Fibroblast of mammary gland (primary cell): ENCODE measurements at places on chromosomes 16 and 17.
A peak's percentile ranks its signal among the peaks of the same experiment; 100 is the strongest.

- peak; percentile 11 for DNase-seq
Observed at GRCh38 chr16:85936816-85937215, 37.9 kb downstream of the IRF8 start.

GRCh38 chr17:40224718-40225550 is 5.8 kb downstream of the WIPF2 start:
- peak; percentile 76 for DNase-seq

GRCh38 chr16:31194898-31195297 is 7.7 kb downstream of the PYCARD start:
- no peak for DNase-seq

GRCh38 chr16:3949287-3949686 is 68.8 kb upstream of the CREBBP start:
- DNase-seq, result no peak

DNA sequence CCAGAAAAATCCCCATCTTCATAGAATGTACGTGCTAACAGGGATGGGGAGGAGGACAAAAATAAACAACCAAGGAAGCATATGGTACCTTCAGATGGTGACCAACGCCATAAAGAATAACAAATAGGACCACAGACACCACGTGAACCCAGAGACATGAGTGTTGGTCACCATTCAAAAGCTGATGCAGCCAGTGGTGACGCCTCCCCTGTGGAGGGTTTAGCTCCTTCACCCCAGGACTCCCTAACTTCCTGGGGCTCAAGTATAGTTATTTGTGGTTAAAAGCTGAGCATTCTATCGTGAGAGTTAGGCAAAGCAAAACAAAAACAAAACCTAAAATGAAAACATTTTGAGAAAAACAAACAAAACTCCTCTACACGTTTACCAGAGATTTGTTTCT is 184.7 kb downstream of the SOX9 start:
- no peak for DNase-seq

GRCh38 chr16:23678430-23679273 is at the start of gene PLK1:
Gene PLK1 (plus strand): TSS chr16:23678889. CDS start chr16:23678933, 44 bp downstream.
- DNase-seq, result peak; percentile 80

DNA sequence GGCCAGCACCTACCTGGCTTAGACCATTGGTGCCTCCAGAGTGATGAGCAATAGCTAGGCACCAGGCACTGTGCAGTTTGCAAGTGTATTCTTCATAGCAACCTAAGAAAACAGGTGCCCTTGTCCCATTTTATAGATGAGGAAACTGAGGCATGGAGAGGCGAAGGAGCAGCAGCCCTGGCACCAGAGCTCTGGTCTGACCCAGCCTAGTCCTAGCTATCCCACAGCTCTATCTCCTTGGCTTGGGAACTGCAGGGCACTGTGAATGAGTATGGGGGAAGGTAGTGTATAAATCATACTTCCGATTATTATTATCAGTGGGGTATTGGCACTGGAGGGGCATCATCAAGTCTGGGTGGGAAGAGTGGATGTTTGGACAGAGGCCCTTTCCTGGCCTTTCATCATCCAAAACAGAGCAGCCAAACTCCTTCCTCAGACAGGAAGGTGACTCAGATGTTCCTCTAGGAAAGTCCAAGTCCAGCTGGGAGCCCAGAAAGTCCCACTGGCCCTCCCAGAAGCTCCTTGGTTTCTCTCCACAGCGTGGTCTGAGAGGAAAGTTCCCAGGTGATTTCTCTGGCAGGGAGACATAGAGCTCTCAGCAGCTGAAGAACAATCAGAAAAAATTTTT is 32.0 kb upstream of the PLLP start:
- DNase-seq, result peak; percentile 90

GRCh38 chr17:77471984-77472461 is 331.3 kb downstream of the SEC14L1 start:
- DNase-seq, result peak; percentile 71

- no peak for DNase-seq
Observed at GRCh38 chr17:46195939-46196716, 2.9 kb upstream of the KANSL1 start.

GRCh38 chr17:77212081-77212832 is 71.5 kb downstream of the SEC14L1 start:
- no peak for DNase-seq

GRCh38 chr16:77433146-77433545 is 1.7 kb downstream of the ADAMTS18 start:
- DNase-seq, result no peak

DNA sequence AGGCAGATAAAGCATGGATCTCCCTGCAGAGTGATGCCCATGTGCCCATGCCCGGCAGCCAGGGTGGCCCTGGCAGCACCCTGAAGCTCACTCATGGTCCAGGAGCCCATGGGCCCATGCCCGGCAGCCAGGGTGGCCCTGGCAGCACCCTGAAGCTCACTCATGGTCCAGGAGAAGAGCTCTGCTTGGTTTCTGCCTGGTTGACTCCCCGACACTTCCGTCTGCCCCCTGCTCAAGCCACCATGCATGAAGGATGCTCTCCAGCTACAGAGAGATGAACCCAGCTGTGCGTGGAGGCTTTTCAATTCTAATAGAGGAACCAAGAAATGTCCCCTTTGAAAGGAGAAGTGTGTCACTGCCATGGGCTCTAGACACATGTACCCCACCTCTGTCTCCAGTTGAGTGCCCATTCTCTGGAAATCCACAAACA is 8.7 kb downstream of the CCL17 start:
- no peak for DNase-seq

DNA sequence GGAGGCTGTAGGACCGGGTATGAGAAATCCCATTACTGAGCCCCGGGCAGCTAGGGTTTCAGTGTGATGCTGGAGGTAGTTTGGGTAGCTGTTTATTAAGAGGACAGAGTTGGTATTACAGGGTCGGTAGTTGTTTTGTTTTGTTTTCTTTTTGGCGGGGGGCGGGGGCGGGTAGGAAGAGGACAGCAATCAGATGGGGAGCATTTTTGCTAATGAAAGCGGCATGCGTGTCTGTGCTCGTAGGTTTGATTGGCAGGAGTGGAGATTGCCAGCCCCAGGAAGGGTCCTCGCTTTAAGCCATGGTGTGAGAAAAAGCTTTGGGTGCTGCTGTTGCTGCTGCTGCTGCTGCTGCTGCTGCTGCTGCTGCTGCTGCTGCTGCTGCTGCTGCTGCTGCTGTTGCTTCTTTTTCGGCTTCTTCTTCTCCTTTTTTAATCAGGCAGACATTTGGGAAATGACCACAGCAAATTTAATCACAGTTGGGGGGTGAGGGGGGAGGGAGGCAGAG is 498.5 kb upstream of the ZFHX3 start:
- DNase-seq, result no peak

- no peak for DNase-seq
Observed at GRCh38 chr16:55911616-55912015, 36.4 kb upstream of the CES5A start.

DNA sequence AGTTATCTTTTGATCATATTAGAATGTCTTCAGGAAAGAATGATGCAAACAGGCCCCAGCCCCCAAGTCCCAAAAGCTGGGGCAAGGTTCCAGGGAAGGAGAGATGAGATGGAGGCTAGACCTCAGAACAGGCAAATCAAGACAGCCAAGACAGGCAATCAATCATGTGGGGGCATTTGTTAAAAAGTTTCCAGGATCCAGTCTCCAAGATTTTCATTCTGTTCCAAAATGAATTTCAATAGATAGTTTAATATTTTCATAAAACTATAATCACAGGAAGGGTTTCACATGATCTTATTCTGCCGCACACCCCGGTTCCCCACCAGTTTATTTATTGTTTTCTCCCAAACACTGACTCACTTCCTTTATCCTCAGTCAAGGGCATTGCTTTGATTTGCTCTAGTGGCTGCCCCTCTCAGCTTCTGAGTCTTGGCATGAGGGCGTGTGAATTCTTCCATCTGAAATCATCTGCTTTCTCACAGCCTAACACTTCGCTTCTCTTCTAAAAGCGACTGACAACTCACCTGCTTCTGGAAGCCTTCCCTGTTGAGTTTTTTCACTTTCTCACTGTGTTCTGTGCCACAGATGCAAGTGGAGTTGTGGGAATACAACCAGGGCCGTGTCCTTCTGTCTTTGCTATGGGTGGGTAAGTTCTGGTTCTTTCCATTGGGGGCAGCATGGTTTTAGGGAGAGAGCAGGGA is 12.2 kb upstream of the TERF2 start:
- peak; percentile 86 for DNase-seq

DNA sequence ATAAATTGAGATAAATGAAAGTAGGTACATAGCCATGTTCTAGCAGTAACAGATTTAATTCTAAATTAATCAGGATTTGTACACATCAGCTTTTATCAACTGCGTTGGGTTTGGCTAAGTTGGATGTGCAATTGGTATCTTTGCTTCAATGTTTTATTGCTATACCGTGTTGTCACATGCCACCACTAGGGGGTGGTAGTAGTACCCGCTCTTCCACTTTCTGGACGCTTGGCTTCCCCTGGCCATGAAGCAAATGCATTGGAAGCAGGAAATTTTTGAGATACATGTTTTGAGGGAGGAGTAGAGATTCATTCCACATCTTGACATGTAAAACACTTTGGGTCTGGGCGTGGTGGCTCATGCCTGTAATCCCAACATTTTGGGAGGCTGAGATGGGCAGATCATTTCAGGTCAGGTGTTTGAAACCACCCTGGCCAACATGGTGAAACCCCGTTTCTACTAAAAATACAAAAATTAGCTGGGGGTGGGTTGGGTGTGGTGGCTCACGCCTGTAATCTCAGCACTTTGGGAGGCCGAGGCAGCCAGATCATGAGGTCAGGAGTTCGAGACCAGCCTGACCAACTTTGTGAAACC is 58.6 kb downstream of the EMP2 start:
- peak; percentile 74 for DNase-seq

DNA sequence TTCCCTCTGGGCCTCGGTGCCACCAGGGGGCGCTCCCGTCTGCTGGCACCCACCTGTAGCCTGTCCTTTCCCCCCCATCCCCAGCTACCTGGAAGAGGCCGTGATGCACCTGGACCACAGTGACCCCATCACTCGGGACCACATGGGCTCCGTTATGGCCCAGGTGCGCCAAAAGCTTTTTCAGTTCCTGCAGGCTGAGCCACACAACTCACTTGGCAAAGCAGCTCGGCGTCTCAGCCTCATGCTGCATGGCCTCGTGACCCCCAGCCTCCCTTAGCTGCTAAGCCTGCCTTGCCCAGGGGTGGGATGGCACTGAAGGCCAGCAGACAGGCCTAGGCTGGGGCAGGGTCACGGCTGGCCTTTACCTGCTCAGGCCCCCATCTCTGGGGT is 818 bp upstream of the NRN1L start:
- peak; percentile 43 for DNase-seq

DNA sequence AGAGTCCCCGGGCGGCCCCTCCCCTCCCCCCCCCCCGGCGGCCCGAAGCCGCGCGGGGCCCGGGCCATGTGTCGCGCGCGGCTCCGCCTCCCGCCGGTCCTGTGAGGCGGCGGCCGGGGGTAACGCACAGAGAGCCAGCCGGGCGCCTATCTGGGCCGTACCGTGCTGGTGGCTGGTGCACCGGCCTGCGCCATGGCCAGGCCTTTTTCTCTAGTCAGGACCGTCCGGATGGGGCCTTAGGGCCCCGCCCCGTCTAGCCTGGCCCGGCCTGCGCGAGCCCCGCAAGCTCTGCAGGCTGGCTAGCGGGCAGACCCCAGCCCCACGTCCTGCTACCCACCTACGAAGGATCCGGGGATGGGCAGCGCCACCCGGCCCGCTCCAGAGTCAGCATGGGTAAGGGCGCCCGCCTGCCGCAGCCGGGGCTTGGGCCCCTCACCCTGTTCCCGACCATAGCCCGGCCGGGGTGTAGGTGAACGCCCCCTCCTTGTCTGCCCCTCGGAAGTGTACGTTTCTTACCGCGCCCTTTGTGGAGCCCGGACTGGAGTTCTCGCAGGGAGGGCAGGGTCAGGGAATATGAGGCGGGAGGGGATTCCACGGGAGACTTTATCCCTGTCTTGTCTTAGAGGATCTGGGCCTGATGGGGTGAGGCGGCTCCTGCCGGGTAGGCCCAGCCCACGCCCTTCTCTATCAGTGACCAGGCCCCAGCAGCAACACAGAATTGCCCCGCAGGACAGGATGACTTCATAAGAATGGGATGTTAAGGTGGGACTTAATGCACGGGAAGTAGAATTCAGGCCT is at the start of gene CENPT:
Gene CENPT (minus strand): TSS at position 630 of the 798 bp plus-strand sequence. CDS start 13,834 bp downstream, outside the sequence.
- peak; percentile 36 for DNase-seq

DNA sequence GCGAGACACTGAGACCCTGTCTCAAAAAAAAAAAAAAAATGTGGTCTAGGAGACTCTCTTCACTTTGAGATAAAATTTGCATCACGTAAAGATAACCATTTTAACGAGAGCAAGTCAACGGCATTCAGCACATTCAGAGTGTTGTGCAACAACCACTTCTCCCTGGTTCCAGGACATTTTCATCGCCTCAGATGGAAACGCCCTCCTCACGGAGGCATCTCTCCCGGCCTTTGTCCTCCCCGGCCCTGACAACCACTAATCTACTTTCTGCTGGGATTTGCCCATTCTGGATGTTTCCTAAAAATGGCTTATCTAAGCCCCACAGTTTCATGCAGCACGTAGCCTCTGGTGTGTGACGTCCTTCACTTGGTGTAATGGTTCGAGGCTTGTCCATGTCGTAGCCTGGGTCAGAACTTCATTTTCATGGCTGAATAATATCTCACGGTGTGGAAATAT is 6.4 kb upstream of the NPRL3 start:
- no peak for DNase-seq

DNA sequence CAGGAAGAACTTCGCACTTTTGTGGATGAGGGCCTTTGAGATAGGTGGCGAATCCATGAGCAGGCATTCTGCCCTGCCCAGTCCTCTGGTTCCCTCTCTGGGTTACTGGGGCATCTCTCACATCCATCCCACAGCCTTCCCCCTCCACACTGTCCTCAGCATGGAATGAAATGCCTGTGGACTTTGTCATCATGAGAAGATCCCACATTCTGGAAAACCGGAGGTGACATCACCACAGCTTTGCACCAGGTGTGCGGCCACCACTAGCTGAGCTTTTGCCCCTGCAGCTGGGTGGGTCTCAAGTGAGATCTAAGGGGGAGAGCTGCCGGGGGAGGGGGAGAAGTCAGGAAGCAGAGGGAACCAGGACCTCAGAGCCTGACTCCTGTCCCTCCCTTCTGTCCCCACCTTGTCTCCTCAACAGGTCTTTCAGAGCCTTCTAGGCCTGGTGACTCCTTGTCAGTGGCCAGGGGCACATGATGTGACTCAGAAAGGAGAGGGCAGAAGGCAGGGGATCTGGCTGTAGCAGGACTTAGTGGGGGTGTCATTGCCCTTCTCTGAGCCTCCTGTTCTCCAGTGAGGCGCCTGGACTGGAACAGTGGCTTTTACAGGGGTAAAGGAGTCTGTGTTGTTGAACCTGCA is 40.0 kb upstream of the DLX4 start:
- peak; percentile 69 for DNase-seq

- no peak for DNase-seq
Observed at GRCh38 chr17:13984956-13985355, 84.3 kb upstream of the COX10 start.
